ENCODE measurements at places on chromosomes 1 and 21.

DNA sequence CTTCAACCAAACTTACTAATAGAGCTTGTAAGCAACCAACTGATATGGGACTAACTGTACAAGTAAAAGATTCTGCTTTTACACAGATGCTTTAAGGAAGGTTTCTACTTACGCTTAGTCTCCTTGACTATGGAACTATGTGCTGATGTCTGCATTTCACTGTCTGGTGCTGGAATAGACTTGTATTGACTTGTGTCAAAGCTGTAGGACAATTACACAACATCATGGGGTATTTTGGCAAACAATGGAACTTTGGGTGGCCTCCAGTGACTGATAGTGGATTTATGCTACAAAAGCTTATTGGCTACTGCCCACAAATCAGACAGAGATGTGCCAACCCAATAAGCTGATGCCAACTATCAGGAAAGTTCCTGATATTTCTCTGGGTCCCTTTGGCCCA lies 10.6 kb downstream of the CBR1 start:
- no peak for DNase-seq

DNA sequence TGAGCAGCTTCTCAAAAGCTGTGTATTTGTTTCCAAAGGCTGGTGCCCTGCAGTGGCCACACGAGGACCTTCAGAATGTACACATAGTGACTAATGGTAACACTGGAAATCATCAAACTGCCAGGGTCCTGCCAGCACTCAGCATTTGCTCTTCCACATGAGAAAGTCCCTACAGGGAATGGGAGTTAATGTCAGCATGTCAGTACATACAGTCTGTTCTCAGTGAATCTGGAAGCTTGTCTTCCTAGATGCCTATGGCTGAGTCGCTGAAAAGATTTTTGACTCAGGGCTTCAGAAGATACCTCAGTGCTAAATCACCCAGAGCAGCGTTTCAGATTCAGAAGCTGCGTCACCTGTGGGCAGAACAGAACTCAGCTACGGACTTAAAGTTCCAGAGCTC lies 108.2 kb downstream of the CDC7 start:
- no peak for DNase-seq

- no peak for DNase-seq
Measured at GRCh38 chr1:245209658-245210435, 55.1 kb downstream of the KIF26B start.

GRCh38 chr1:56098946-56099345 lies 480.4 kb downstream of the PLPP3 start:
- no peak for DNase-seq

- DNase-seq, result no peak
Measured at GRCh38 chr1:114002492-114003239, 23.4 kb downstream of the OLFML3 start.

GRCh38 chr1:247246325-247247115 lies 9.4 kb upstream of the VN1R5 start:
- no peak for DNase-seq

- no peak for DNase-seq
Measured at GRCh38 chr1:181062836-181063428, 25.6 kb upstream of the IER5 start.

DNA sequence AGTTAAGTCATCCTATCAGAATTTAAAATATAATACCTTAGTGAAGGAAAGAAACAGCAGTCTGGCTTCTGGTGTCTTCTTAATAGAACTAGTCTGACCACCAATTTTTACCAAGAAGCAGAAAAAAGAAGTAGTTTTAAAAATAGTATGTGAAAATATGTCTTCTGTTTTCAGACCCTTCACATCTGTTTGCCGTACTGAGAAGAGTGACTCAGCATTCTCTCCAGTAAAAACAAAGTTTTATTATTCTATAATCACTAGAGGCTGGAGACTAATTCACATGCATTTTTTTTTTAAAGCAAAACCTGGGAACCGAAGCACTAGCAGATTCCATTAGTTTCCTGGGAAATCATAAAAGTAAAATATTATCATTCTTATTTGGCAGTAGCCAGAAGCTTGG lies 163.8 kb downstream of the COL24A1 start:
- DNase-seq, result no peak

- no peak for DNase-seq
Measured at GRCh38 chr21:34262469-34262845, 101.3 kb upstream of the KCNE2 start.

DNA sequence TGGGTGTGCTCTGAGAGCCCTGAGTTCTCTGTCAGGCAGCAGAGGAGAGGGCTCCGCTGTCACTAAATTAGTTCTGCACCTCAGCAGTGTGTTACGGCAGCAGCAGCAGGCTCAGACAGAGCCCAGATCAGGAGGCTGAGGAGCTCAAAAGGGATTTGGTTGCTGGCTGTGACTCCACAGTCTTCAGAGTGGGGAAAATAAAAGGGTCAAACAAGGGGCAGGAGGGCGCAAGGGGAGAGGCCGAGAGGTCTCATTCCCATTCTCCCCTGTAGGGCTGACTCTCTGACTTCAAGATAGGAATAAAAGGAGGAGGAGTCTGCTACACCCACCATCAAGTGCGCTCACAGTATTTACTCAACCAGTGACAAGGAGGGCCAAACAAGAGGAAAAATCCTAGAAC lies 9.2 kb upstream of the SLC45A3 start:
- DNase-seq, result no peak

Measured in activated CD4-positive, alpha-beta T cell treated with anti-CD3 and anti-CD28 coated beads for 1 hour (primary cell).